ENCODE measurements at places on chromosomes 5 and 9.
A peak's percentile ranks its signal among the peaks of the same experiment; 100 is the strongest.

DNA sequence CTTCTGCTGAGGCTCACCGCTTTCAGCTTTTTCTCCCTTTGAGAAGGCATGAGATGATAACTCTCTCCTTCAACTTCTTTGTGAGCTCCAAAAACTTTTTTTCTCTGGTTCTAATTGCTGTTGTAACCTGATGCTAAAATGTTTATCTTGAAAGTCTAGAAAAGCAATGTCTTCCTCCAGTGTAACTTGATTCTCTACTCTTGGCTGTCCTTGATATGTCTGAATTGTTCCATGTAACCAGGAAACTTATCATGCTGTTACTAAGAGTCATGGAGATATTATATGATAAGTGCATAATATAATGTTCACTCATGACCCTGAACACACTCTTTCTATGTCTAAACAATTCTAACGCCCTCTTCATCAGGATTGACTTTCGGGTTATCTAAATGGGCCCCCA lies 128.0 kb upstream of the ABCA1 start:
- no peak for DNase-seq

- DNase-seq = no peak
Observed at GRCh38 chr9:98736226-98736625, 27.5 kb upstream of the GABBR2 start.

DNA sequence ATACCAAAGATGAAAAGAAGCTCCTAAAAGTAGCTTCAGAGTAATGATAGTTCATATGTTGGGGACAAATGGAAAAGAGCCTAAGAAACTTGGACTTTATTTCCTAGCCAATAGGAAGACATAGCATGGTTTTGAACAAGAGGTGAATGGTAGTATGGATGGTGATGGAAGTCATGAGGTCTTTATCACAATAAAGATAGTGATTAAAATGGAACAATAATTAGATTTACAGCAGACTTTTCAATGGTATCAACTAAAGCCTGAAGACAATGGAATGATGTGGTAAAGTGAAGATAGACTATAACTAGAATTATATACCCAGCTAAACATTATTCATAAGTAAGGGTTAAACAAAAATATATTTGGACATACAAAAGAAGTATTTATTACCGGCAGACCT lies 131.2 kb downstream of the RAB3C start:
- no peak for DNase-seq

- DNase-seq = no peak
Observed at GRCh38 chr9:107216329-107216728, 66.8 kb upstream of the RAD23B start.

DNA sequence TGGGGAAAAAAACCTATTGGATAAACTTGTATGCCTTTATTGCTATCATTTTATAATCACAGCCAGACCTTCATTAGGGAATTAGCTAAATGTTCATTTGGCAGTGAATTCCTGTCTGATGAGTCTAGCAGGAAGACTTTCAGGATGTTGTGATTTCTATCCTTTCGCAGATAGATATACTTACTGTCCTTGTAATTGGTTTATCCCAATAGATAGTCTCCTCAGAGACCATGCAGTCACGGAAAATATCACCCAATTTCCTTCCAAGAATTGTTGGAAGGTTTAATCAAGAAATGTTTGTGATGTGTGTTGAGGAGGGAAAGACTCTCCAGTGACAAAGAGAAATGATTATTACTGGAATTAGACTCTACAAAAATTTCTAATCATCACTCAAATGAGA lies 1937.9 kb upstream of the WWC1 start:
- DNase-seq = no peak

DNA sequence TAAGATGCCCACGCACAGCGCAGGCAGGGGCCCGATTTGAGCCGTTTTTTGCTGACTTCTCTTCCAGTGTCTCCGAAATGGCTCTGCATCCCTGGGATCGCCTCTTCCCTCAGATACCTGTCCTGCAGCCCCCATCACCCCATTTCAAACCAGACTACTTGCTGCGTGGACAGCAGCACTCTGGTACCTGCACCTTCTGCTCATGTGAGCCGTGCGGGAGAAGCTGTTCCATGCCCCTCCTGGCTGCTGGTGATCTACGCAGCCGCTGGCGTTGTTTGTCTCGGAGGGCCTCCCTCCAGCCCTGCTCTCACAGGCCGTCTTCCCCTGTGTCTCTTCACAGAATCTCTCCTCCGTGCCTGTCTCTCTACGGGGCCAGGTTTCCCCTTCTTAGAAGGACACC lies 13.4 kb downstream of the CEP72 start:
- no peak for DNase-seq

GRCh38 chr5:176486189-176486757 lies 38.1 kb downstream of the FAF2 start:
- no peak for DNase-seq

GRCh38 chr5:81164936-81165335 lies 68.2 kb upstream of the CKMT2 start:
- no peak for DNase-seq

GRCh38 chr9:36969216-36969771 lies 64.8 kb downstream of the PAX5 start:
- DNase-seq = no peak

- DNase-seq = no peak
Observed at GRCh38 chr5:39674209-39675082, 249.7 kb upstream of the DAB2 start.

GRCh38 chr9:79193001-79193400 lies 378.8 kb upstream of the TLE4 start:
- DNase-seq = no peak

DNA sequence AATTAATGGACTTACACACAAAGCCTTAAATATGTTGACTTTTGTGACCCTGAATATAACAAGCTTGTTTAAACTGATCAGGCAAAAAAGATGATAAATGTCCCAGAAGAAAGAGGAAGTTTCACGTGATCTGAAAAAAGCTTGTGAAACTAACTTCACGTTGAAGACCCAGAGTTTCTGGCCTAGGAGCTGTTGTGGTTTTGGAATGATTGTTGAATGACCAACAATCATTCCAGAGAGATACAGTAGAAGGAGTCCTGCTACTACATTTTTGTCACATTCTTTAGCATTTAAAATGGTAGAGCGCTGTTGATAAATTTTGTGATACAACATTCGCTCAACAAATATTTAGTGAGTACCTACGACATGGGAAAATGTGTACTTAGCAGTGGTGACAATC lies 143.1 kb upstream of the FBN2 start:
- no peak for DNase-seq

- DNase-seq = no peak
Observed at GRCh38 chr5:142191776-142192175, 83.2 kb downstream of the NDFIP1 start.

- DNase-seq = peak; percentile 69
Observed at GRCh38 chr9:38227061-38227540, 158.1 kb upstream of the SHB start.

DNA sequence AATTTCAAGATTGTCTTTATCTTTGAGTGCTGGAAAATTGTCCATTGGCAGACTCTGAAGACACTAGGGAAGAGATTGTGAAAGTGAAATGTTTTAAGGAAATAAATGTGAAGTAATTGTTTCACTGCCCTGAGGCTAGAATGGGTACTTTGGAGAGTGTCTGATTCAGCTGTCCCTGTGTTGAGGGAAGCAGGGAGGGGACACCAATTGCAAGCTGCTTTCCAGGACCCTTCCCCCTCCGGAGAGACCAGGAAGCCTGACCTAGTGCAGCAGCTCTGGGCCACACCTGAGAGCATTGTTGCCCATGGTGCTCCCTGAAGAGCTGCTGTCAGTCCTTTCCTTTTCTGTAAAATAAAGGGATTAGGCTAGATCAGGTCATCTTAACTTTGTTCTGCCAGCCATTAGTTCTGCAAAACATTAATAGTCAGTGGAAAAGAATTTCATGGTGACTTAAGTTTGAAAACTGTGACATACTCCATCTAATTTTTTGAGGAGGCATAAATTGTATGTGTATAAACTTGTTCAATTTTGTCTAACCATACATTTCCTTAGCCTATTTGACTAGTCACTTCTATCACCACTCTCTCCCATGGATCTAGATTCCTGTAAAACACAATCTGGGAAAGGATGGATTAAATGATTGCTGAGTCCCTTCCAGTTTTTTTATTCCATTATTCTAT lies 18.8 kb downstream of the MAP1B start:
- no peak for DNase-seq

Measured in ecto neural progenitor cell (in vitro differentiated cells).